ENCODE measurements at places on chromosomes 7 and 10. TPM values are rescaled to one million over a fixed set of nuclear protein-coding genes. Genes with fewer than 3 reads are reported as not detected.

FGFR2 gene
- total RNA-seq, result 0.71 TPM

TMEM273 gene
- under 0.01 TPM for total RNA-seq

IFRD1 gene
- 69.7 TPM for total RNA-seq

C10orf105 gene
- total RNA-seq, result under 0.01 TPM

SPDYE9 gene
- not detected for total RNA-seq

PLEKHA1 gene
- total RNA-seq, result 12.7 TPM

ADAMTS14 gene
- total RNA-seq, result 5.5 TPM

SPDYE16 gene
- total RNA-seq, result not detected

ZNF488 gene
- not detected for total RNA-seq

TRIM56 gene
- 22.3 TPM for total RNA-seq

PDSS1 gene
- total RNA-seq, result 3.7 TPM

RASA4B gene
- 1.8 TPM for total RNA-seq

BAIAP2L1 gene
- total RNA-seq, result 1.4 TPM

ELFN1 gene
- total RNA-seq, result 2.1 TPM

ENTPD1 gene
- 0.74 TPM for total RNA-seq

SORCS1 gene
- total RNA-seq, result 0.14 TPM

MLXIPL gene
- 0.37 TPM for total RNA-seq

IQUB gene
- 0.43 TPM for total RNA-seq

FLNC gene
- 99.0 TPM for total RNA-seq

CLEC5A gene
- total RNA-seq, result not detected

GPR146 gene
- total RNA-seq, result 1.00 TPM

AGR3 gene
- not detected for total RNA-seq

SFRP4 gene
- total RNA-seq, result 9.0 TPM

MKX gene
- total RNA-seq, result 0.57 TPM

NKX1-2 gene
- not detected for total RNA-seq

ITIH5 gene
- 3.0 TPM for total RNA-seq

FBXL13 gene
- 2.3 TPM for total RNA-seq

NUTM2D gene
- 1.5 TPM for total RNA-seq

OR6B1 gene
- total RNA-seq, result not detected

OR2A42 gene
- total RNA-seq, result not detected

PTTG1IP2 gene
- total RNA-seq, result not detected

CABCOCO1 gene
- 0.83 TPM for total RNA-seq

PPP1R9A gene
- total RNA-seq, result 0.18 TPM

ANKRD7 gene
- total RNA-seq, result 0.92 TPM

SYCE1 gene
- total RNA-seq, result not detected

PNLIP gene
- total RNA-seq, result not detected

ADARB2 gene
- total RNA-seq, result not detected

NPY4R gene
- total RNA-seq, result 1.1 TPM

TMEM176A gene
- 1.1 TPM for total RNA-seq

RBM28 gene
- total RNA-seq, result 15.5 TPM

TRPV5 gene
- total RNA-seq, result not detected

NET1 gene
- 8.8 TPM for total RNA-seq

CDHR3 gene
- total RNA-seq, result 3.8 TPM

ANKRD2 gene
- total RNA-seq, result 1.2 TPM

TMEM130 gene
- 0.14 TPM for total RNA-seq

RTKN2 gene
- 1.00 TPM for total RNA-seq

NPFFR1 gene
- total RNA-seq, result not detected

RASSF4 gene
- 11.8 TPM for total RNA-seq

PLEKHS1 gene
- total RNA-seq, result 0.09 TPM

TNRC18 gene
- 25.7 TPM for total RNA-seq

TMED4 gene
- total RNA-seq, result 108 TPM
